ENCODE measurements at places on chromosomes 1 and 21. TPM values are rescaled to one million over a fixed set of nuclear protein-coding genes. Genes with fewer than 3 reads are reported as not detected.

Gene ZNF687
- total RNA-seq: 25.4 TPM

Gene GJB3
- total RNA-seq: not detected

GRCh38 chr21:25563361-25564116 lies 43.7 kb downstream of the MRPL39 start:
- H3K27me3 ChIP-seq: peaks cover 2% of the 10 kb centered on the region
- peaks cover 70% of the 10 kb centered on the region for H3K36me3 ChIP-seq
- peak; percentile 84 for DNase-seq
- peak overlapping the region; percentile 99 for H3K27ac ChIP-seq
- H3K4me3 ChIP-seq: peak overlapping the region; percentile 90

DNA sequence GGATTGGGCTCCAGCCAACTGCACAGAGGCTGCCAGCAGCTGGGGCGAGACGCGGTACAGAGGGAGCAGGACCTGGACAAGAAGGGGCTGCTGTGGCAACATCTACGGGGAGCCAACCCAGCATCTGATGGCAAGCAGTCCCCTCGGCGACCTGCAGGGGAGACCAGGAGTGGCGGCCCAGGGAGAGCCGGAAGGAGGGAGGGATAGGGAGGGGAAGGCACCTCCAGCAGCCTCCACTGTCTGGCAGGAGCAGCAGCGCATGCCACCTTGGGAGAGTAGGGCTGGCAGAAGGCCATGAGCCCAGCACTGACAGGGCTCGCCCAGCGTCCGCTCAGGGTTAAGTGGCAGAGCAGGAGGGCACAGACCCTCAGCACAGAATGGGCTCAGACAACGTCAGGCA lies 17.3 kb downstream of the CHD5 start:
- no peak overlapping the region for H3K4me3 ChIP-seq
- H3K36me3 ChIP-seq: no peaks in the 10 kb centered on the region
- H3K4me1 ChIP-seq: peaks cover 3% of the 10 kb centered on the region
- DNase-seq: no peak
- peaks cover 7% of the 10 kb centered on the region for H3K27me3 ChIP-seq
- no peak overlapping the region for H3K27ac ChIP-seq

DNA sequence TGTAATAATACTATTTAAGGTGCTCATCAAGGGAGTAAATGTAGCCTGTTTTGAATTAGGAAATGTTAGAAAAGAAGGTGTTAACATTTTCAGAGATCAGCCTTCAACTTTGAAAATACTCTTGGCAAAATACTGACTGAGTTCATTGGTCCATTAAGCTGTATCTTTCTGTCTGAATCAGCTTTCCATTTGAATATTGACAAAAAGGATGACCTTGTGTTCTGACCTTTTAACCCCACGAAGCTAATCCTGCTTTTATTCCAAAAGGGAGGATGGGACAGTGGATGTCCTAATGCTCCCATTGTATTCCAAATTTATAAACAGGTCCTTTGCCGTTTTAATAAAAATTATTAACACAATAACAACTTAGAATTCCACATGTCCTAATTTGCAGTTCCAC lies 259.7 kb upstream of the NRIP1 start:
- no peaks in the 10 kb centered on the region for H3K36me3 ChIP-seq
- no peaks in the 10 kb centered on the region for H3K27me3 ChIP-seq
- no peak for DNase-seq
- H3K4me3 ChIP-seq: no peak overlapping the region

DNA sequence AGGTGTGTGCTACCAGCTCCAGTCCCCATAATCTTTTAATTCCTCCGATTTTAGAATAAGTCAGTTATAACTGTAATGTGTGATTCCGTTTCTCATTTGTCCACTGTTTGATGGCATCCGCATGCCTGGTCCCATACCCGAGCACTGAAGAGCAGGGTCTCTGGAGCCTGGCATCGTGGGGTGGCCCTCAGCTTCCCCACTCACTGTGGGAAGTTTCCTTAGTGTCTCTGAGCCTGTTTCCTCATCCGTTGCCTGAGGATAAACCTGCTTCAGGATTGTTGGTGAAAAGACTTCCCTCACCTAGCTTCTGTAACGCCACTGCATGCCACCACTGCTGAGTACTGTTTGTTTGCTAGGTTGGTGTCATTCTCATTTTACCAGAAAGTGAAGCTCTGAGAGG lies 19.5 kb downstream of the PARK7 start:
- H3K4me3 ChIP-seq: no peak overlapping the region
- peaks cover 61% of the 10 kb centered on the region for H3K36me3 ChIP-seq
- H3K27ac ChIP-seq: no peak overlapping the region
- H3K4me1 ChIP-seq: peaks cover 7% of the 10 kb centered on the region

- H3K27me3 ChIP-seq: peaks cover 16% of the 10 kb centered on the region
- no peak for DNase-seq
- H3K4me1 ChIP-seq: peaks cover 15% of the 10 kb centered on the region
- H3K4me3 ChIP-seq: peak overlapping the region; percentile 53
Observed at GRCh38 chr1:245051349-245052221, 103.2 kb upstream of the KIF26B start.

Data from activated CD4-positive, alpha-beta T cell treated with anti-CD3 and anti-CD28 coated beads, Interleukin-2, amount 10 ng/mL, durations not matched to agents 24 days and 14 days (primary cell).